Muscle of arm (tissue), 14 donors: ENCODE measurements at places on chromosomes 16 and 17. TPM values are rescaled to one million over a fixed set of nuclear protein-coding genes. Genes with fewer than 3 reads are reported as not detected.

- DNase-seq = no peak
Observed at GRCh38 chr16:11572301-11572995, 14.3 kb downstream of the LITAF start.

The OR4D1 gene
- not detected for polyA plus RNA-seq

DNA sequence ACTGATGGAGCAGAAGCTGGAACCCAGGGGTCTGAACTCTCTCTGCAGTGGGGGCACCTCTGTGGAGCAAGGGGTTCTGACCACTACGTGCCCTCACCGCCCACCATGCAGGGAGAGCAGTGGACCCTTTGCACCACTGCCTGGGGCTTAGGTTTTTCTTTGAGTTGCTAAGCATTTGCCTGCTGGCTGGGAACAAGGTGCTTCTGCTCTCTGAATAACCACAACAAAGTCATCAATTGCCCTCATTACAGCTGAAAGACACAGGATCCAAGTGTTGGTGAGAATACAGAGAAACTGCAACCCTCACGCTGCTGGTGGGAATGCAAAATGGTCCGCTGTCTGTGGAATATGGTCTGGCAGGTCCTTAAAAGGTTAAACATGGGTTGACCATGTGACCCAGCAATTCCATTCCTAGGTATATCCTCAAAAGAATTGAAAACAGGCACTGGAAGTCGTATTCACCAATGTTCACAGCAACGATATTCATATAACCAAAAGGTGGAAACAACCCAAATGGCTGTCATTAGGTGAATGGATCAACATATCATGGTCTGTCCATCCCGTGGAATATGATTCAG is 22.8 kb downstream of the NLRC3 start:
- DNase-seq = no peak

The WFIKKN2 gene
- 0.69 TPM for polyA plus RNA-seq

DNA sequence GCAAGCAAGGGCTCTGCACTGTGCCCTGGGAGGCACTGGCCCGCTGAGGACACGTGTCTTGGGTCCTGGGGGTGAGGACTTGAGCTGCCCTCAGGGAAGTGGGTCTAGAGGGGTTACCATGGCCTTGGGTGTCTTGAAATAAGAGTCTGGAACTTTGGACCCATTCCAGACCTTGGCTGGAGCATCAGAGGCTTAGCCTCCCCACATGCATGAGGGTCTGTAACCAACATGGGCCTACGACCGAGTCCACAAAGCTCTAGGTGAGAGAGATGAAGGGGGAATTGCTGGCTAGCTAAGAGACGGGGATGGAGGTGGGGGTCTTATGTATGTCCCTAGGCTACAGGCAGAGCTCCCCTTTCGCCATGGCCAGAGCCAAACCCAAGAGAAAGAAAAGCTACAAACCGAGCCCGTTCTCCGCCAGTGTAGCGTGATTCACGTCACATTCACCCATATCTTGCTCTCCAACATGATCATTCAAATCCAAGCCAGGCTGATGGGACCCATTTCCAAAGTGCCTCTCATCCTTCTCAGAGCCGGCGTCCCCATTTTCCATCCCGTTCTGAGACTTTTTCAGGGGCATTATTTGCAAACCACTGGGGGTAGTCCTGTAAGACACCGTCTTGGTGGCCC is 120.1 kb downstream of the CDYL2 start:
- no peak for DNase-seq

DNA sequence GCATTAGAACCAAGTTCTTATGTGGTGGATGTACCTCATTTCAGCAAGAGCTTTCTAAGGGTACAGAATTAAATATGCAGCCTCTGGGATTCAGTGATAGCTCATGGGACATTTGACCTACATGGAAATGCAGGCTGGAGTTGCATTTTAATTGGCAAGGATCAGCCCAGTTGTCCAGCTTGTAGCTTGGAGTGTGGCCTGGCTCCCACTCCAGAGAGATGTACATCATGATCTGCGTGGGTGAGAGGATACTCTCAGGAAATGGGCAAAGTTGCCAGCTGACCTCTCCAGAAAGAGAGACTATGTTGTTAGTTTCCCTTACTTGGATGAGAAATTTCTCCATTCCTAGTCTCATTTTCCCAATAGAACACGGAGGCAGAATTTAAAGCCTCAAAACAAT is 555.3 kb downstream of the MAF start:
- DNase-seq = no peak
